GM12891 (cell line): ENCODE measurements at places on chromosomes 3 and 15.

DNA sequence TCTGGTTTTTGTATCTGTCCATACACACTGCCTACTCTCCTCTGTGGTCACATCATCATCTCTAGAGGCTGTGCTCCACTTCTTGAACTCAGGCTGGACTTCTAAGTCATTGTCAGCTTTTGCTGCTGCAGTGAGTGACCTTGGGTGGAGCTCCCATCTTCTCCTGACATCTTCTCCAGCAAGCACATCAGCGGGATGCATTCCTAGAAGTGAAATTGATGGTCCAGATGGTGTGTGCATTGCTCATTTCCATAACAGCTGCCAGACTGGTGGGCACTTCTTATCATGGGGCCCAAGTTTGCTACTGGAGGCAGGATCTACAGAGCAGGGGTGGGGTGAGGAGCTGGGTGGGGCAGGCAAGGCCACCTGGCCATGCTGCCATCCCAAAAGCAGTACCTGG is 109.9 kb downstream of the DNAJB8 start:
- DNase-seq: no peak

- DNase-seq: peak; percentile 32
These were observed 14.4 kb upstream of the TKT start for GRCh38 chr3:53269888-53270880.

- DNase-seq: no peak
These were observed 45.6 kb downstream of the DMXL2 start for GRCh38 chr15:51576911-51577500.

DNA sequence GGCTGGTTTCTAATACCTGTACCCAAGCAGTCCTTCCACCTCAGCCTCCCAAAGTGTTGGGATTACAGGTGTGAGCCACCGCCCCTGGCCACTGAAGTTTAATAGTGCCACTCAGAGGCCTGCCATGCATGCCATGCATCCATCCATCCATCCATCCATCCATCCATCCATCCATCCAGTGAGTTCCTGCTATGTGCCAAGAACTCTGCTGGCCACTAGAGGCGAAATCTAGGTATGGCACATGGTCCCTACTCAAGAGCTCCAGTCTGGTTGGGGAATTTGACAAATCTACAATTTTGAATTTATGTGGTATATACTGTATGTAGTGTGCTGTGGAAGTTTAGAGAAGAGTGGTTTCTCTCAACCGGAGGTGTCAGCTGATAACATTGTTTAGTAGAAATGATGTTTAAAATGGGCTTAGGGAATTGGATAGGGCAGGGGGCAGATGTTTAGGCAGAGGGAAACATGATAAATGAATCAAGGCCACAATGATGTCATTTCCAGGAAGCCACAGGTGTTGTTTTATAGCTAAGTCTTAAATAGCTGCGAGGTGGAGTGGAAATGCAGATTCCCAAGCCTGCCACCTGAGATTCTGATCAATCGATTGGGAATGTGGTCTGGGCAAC is 384.4 kb upstream of the C2CD4B start:
- DNase-seq: no peak

DNA sequence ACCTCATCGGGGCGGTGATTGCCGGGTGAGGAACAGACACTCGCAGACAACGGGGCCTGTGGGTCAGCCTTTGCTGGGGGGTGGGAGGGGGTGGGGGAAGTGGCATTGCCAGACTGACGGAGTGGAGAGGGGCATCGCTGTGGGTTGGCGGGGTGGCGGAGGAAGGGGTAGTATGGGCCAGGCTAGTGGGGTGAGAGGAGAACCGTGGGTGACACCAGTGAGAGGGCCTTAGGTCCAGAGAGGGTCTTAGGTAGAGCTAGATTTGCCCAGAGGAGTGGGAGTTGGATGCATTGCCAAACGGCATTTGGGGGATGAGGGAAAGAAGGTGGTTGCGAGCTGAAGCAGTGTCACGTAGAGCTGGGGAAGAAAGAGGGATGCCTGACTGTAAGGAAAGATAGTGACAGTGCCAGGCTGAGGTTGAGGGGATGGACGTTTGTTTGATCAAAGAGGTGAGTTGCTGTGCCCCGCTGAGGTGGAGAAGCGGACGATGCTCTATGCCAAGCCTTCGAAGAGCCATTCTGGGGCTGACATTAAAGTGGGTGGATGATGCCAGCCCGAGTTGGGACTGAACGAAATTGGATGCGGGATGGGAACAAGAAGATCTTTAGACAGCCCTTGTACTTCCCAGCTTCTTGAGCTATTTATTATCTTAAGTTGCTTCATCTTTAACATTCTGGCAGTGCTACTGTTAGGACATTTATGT is 572 bp downstream of the DNAJB11 start:
- DNase-seq: no peak

DNA sequence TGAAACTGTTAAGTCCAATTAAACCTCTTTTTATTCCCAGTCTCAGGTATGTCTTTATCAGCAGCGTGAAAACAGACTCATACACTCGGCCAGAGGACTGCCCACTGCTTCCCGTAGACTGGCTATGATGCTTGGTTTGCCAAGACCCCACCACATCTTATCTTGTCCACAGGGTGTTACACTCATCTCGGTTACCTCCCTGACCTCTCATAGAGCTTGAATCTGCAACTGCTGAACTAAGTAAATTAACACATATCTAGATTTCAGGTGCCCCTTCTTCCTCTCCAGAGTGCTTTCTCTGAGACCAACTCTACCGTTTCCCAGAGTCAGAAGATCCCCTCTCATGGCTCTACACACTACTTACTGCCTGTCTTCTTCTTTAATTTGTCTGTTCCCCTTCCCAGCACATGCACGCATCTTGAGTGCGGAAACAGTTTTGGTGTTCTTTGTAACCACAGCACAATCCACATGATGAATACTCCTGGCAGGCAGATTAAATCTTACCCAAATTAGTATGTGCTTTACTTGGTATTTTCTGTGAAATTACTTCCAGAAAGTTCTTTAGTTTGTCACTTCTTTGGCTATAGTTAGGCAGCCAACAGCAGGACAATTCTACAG is 49.7 kb downstream of the CD200 start:
- DNase-seq: no peak

- no peak for DNase-seq
These were observed 99.6 kb downstream of the TMCC1 start for GRCh38 chr3:129793942-129794310.

DNA sequence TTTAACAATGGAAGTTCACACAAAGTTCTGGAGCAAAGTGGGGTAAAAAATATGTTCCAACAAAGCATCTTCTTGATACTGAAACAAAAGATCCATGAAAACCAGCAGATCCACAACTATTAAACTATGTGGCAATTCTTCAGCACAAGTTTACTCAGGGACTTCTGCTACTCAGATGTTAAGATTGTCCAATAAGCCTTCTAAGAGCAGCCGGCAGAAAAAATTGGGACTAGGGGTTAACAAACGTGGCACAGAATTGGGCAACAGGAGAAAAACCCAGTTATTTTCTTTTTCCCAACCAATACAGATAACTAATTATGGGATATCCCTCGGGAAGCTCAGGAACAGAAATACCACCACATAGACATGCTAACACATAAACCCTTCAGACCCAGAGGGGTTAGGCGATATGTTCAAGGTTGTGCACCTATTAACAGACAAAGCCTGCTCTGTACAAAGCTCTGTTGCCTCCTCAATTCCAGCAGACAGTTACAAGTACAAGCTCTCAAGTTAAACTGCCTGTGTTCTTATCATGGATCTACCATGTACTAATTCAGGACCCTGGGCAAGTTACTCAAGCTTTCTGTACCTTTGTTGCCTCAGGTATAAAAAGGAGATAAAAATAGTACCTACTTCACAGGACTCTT is 6.8 kb downstream of the SSR3 start:
- no peak for DNase-seq

DNA sequence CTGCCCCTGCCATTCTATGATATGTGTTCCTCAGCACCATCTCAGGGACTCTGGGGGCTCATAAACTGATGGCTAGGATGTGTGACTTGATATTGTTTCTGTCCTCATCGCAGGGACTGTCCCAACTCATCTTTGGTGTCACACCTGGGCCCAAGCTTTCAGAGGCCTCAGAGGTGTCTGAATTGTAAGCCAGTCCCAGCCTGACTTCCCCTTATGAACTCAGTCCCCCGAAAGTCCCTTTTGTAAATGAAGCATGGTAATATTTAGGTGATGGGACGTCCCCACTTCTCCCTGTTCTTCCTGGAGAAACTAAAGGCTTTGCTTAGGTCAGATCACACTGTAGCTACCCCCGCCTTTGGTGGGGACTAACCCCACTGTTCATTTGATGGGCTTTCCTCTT is 142.4 kb upstream of the TLE3 start:
- no peak for DNase-seq

GRCh38 chr3:152258448-152259393 is 10.0 kb upstream of the MBNL1 start:
- no peak for DNase-seq

GRCh38 chr15:71501344-71502076 is 308.8 kb upstream of the NR2E3 start:
- DNase-seq: no peak

DNA sequence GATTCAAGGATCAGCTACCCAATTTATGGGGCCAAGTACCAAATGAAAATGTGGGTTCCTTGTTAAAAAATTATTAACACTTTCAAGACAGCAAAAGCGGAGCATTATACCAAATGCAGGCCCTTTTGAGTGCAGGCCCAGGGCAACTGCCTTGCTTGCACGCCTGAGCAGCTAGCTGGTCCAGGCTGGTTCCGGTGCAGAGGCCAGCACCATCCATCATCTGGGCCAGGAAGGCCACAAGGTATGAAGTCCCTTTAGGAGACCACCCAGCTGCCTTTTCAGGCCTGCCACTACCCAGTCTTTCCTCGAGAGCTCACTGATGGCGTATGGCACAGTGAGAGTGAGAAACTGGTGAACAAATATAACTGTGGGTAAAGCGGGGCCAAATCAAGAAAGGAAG is 13.0 kb downstream of the ANAPC13 start:
- no peak for DNase-seq

- DNase-seq: no peak
These were observed 60.0 kb downstream of the PLOD2 start for GRCh38 chr3:146100825-146101444.

DNA sequence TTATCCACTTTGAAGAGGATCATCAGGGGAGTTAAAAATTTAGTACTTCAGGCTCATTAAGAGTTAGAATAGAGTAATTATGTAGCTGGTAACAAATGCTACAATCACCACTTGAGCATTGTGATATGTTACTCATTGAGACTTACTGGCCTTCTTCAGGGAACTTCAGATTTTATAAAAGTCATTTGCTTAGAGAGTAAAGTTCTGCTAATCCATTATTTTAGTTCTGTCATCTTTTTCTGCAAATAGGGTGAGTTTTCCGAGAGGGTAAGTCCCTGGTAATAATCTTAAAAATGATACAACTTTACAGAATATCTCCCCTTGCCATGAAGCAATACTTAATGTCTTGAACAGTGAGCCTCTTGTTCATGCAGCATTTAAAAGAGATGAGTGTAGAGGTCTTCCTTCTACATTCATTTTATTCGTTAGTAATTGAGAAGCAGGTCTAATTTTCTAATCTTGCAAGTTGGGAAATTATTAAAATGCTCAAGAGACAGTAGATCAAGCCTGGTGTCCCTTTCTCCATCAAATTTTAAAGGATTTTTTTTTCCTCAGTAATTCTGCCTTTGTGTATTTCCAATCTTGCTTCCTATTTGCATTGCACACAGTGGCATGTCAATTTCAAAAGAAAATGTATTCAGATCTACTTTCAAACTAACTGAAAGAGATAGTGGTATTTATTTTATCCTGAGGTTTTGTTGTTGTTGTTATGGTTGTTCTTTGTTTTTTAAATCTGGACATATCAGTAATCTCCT is 52.6 kb downstream of the MBNL1 start:
- DNase-seq: no peak

- no peak for DNase-seq
These were observed 659.4 kb upstream of the NAALADL2 start for GRCh38 chr3:174199696-174200095.

DNA sequence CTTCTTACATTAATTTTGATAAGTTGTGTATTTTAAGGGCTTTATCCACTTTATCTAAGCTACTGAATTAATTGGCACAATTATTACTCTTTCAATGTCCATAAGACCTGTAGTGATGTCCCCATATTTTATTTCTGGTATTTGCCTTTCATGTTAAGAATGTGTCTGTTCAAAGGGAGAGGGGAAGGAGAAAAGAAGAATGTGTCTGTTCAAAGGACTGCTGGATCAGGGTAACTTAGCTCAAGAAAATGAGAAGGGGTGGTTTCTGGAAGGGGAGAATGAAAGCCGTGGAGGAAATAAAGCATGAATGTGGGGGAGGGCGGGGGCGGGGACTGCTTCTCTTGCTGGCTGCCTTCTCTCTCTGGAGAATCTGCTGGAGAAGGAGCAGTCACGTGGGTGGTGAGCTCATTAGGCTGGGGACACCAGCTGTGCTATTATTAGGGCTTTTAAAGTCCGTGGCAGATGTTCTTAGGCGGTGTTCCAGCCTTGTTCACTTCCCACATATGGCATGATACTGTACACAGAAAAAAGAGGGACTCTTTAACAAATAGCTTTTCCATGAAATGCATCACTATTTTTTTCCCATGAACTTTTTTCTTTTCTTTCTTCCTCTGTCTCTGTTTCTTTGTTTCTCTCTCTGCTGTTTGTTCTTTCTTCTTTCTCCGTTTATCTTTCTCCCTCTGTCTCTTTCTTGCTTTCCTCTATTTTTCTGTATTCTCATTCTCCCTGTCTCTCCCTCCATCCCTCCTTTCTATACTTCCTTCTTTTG is 63.7 kb upstream of the ULK4 start:
- no peak for DNase-seq

DNA sequence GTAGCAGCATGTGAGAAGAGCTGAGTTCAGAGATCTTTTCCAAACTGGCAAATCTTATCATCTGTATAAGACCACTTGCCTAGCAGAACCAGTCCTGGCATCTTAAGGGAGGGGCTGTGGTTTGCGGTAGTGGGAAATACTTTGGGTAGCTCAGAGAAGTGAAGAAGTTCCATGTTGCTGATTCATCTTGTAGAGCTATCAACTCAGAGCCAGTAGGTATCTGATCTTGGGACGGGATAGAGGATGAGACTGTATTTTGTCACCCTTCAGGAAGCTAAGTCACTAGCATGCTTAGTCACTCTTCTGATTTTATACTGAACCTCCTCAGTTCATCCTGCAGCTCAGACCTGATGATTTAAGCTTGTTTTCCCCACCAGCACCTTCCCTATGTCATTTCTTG is 211.4 kb downstream of the NR1D2 start:
- no peak for DNase-seq

- no peak for DNase-seq
These were observed 72.4 kb upstream of the SGO1 start for GRCh38 chr3:20258371-20258770.

DNA sequence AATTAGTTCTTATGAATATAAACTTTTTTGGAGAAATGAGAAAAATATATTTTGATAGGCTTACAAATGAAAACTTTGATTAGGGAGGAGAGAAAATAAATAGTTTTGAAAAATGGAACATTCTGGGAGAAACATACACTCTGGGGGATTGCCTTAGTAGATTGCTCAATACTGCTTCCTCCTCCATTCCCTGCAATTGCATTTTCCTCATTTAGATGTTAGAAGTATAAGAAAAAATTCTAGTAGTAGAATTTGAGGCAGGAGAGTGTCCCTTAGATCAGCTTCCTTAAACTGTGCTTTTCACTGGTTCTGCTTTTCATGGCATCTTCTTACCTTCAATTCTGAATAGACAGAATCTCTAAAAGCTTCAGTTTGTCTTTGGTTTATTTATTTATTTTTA is 46.2 kb upstream of the CTDSPL2 start:
- DNase-seq: no peak

GRCh38 chr15:29990035-29990434 is 92.7 kb upstream of the GOLGA8J start:
- no peak for DNase-seq
